ENCODE measurements at places on chromosomes 1 and 21.

DNA sequence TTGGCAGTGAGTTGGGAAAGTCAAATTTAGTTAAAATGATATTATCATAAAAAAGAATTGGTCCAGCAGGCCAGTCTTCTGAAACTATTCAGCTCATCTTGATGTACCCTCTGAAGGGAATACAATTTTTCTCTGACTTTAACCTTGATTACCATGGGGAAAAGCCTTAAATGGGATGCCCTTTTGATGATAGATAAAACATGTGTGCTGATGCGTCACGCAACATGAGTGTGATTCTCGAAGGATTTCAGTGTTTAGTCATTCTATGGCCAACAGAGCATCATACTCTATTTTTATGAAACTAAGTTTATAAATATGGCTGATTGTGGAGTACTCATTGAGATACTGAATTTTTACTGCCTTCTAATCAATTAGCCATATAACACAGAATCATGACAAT, 171.5 kb downstream of the ZNF281 start:
- DNase-seq, result no peak

DNA sequence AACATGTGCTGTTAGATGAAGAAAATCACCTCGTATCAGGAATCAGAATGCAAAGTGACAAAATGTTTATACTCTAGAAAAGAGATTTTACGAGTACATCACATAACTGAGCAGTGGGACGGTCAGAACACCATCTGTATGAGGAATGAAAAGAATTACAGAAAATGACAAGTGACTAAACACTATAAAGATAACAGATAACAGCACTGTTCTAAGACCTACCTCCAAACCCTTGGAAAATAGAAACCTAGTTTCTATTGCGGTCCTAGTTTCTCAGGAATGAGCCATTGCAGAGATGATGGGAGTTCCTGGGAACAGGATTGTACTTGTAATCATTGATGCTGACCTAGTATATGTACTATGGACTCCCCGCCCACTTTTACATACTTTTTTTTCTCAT, 839.4 kb upstream of the ADAMTS5 start:
- no peak for DNase-seq

GRCh38 chr1:28602536-28603439, 10.7 kb downstream of the RAB42 start:
- DNase-seq, result no peak

DNA sequence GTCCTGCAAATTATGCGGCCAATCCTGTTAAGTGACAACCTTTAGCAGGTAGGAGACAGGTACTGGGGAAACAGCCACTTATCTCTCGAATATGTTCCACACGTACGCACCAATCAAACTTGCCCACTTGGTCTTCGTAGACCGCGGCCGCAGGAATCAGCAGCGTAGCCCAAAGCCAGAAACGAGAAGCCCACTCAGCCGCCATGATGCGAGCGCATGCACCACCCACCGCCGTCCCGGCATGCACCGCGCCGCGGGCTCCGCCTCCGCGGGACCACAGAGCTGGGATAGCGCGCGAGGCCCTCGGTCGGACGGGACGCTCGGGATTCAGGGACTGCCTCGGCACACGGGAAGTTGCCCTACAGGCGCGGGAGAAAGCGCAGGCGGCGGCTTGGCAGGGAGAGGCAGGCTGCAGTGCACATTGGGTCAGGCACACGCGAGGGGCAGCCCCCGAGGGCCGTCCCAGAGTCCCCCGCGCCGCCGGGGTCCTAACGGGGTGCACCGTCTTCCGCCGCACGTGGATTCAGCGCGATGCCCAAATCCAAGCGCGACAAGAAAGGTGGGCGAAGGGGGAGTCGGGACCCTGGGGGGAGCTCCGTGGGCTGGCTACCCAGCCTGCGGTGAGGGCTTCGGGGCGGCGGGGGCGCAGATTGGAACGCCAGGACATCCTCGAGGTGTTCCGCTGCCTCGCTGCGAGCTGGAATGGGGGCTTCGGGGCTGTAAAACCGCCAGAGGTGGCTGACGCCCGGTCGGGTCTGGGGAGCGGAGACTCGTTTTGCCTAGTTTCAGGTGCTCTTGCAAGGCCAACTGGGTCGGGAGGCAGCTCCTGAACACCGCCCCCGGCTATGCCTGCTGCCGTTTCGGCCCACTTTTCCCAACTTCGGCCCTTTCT, at the start of the genes EMC1 and MRTO4:
Gene EMC1 (minus strand): TSS at position 220 of the 892 bp plus-strand sequence. CDS start 15 bp downstream, at position 205.
Gene MRTO4 (plus strand): TSS at position 501 of the 892 bp plus-strand sequence. CDS start 31 bp downstream, at position 532.
- DNase-seq, result peak; percentile 83
